ENCODE measurements at places on chromosomes 3 and 15.

- DNase-seq, result no peak
Observed at GRCh38 chr15:51861557-51862359, 32.3 kb downstream of the TMOD3 start.

DNA sequence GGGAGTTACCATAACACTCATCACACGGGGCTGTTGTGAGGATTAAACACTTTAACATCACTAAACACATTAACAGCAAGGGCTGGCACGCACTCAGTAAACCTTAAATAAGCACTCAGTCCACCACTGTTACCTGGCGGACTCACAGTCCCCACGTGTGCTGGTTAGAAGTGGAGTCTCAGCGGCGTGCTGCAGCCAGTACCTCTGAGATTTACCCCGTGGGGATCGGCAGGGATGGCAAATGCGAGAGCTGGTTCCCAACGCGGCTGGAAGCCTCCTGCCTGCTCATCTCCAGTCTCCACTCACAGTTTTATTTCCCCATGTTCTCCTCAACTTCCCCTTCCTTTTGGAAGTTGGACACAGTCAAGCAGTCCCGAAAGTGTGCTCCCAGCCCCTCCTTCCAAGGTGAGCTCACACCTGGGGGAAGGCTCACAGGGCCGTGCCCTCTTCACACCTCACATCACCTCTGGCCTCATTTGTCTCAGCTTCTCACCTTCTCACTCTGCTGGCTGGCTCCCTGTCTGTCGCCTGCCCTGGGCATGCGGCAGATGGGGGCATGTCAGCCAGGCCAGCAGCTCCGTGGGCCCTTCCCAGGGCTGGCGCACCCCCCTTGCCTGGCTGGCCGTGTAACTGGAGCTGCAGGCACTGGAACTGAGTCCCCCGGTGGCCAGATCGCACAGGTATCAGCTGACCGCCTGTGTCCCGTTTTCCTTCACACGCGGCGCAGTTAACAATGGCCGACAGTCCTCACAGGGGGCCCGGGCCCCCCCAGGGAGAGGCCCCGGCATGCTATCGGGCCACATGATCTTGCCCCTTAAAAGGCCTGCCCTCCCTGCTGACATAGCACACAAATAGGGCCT is 87.1 kb downstream of the WNT7A start:
- DNase-seq, result no peak

GRCh38 chr15:80870893-80871292 is 91.7 kb downstream of the CEMIP start:
- DNase-seq, result no peak

GRCh38 chr3:39809181-39809994 is at the start of gene MYRIP:
Gene MYRIP (plus strand): TSS chr3:39809609. CDS start chr3:39900817, 91,208 bp downstream.
- DNase-seq, result peak; percentile 18

GRCh38 chr3:56123487-56123886 is 344.8 kb downstream of the ERC2 start:
- no peak for DNase-seq

- DNase-seq, result no peak
Observed at GRCh38 chr15:72737061-72737460, 46.5 kb downstream of the ADPGK start.

DNA sequence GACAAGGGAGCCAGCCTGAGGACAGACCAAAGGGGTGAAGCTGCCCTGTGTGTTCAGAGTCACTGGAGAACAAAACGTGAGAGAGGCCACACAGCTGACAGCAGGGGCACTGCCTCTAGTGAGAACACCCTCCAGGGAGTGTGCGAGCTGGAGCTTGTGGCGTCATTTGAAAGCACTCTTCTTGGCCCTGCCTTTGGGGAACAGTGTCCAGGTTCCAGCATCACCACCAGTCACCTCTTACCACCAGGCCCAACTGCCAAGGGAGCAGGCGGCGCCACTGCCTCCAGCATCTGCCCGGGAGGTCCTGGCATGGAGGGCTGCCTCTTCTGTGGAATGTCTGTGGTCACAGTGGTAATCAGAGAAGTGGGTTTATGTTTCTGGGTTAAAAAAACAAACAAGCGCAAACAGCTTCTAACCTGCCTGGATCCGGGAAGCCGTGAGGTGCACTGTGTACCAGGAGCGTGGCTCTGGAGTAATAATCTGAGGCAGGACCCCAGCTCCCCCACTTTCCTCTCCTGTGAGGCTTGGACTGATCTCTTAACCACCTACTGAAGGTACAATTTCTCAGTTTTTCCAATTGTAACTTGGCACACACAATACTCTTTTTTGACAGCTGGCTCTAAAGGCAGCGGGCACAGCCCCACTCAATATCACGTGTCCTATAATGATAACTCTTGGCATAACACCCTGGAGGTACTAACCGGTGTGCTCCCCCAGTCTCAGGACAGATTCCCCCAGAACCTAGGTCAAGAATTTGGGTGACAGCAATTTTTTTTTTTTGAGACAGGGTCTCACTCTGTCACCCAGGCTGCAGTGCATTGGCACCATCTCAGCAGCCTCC is 32.2 kb upstream of the CDCP1 start:
- no peak for DNase-seq

DNA sequence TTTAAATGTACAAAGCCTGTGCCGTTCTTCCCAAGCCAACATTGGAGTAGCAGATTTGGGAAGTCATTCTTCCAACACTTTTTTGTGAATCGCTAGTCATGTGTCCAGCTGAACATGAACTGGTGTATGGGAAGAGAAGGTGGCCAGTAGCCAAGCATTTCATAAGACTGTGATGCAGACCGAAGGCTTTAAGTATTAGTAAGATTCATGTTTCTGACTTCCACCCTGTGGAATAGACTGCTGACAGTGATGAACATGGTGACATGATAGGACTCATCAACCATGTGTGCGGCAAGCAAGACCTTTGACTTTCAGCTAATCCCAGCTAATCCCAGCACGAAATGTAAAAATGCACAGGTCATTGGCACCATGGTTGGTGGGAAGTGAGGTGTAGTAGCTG is 48.3 kb upstream of the THSD4 start:
- DNase-seq, result no peak
